Endothelial cell (in vitro differentiated cells): ENCODE measurements at places on chromosomes 1 and 21. TPM values are rescaled to one million over a fixed set of nuclear protein-coding genes. Genes with fewer than 3 reads are reported as not detected.

DNA sequence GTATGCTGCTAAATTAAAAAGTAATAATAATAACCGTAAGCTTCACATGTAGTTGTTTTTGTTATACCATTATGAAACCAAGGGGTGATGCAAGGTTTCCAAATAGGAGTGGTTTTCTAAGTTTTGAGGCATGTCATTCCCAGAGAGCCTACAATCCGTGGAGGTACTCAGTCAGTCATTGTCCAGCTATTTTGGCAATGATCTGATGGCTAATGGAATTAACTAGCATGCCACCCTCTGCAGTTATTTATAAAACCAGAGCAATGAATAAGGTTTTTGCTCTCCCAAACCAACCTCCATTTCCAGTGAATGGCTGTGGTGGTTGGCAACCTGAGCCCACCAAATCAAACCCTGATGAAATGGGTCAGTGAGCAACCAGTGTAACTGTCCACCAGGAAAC, 106.4 kb downstream of the TBX15 start:
- peaks cover 5% of the 10 kb centered on the region for H3K27me3 ChIP-seq
- H3K36me3 ChIP-seq = peaks cover 36% of the 10 kb centered on the region
- H3K27ac ChIP-seq = no peak overlapping the region
- no peaks in the 10 kb centered on the region for H3K4me1 ChIP-seq

GRCh38 chr1:6261615-6261995, 707 bp upstream of the GPR153 start:
- DNase-seq = no peak
- H3K36me3 ChIP-seq = no peaks in the 10 kb centered on the region
- H3K4me3 ChIP-seq = peak overlapping the region; percentile 42
- peaks cover 23% of the 10 kb centered on the region for H3K27me3 ChIP-seq

GRCh38 chr21:45330075-45330781, 42.5 kb upstream of the POFUT2 start:
- H3K4me1 ChIP-seq = peaks cover 4% of the 10 kb centered on the region
- H3K36me3 ChIP-seq = no peaks in the 10 kb centered on the region
- H3K4me3 ChIP-seq = no peak overlapping the region

DNA sequence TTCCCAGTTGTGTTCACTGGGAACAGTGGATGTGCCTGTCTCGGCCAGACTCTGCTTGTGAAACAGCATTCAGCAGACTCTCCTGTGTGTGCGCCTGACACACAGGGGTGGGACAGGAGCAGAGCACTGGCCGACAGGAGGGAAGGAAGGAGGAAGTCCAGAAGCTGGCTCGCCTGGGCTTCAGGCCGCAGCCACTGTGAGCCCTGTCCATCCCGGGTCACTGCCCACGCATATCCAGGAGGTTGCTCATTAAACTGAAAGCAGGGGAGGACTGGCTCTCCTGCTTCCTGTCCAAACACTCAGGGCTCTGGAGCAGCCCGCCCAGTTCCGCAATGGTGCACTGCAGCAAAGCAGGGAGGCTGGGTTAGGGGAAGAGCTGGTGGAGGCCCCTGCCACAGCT, 218.7 kb upstream of the VAMP3 start:
- peaks cover 8% of the 10 kb centered on the region for H3K36me3 ChIP-seq
- H3K4me1 ChIP-seq = peaks cover 17% of the 10 kb centered on the region
- no peak overlapping the region for H3K27ac ChIP-seq
- no peak overlapping the region for H3K4me3 ChIP-seq
- DNase-seq = no peak
- H3K27me3 ChIP-seq = peaks cover 10% of the 10 kb centered on the region

The HPDL gene
- 2.5 TPM for total RNA-seq

DNA sequence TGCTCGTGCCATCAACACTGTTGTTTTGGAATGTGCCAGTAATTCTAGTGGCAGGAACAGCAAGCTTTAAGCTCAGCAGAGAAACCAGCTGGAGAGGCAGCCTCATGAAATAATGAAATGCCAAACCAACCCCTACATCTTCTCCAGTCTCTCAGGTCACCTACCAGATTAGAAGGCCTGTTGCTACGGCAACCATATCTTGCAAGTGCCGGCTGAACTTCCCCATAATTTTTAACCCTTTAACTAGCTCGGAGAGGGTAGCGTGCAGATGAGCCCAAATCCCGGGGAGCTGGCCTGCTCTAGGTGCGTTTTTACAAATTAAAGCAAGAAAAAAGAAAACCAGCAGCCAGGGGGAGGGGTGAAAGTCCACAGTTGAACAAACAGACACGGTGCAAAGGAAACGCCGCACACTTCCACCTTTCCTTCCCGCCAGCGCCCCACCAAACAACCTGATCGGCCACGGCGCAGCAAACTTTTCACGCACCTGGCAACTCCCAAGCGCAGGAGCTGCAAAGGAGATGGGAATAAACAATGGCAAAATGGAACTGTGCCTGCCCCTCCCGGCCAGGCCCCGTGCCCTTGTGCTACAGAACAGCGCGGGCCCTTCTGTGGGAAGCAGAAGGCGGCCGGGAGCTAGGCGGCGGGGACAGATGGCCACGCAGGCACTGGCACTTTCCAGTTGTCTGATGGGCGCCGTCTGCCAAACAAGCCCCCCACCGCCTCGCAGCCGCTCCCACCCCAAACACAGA, 50.1 kb downstream of the SSBP3 start:
- DNase-seq = no peak
- H3K36me3 ChIP-seq = peaks cover 7% of the 10 kb centered on the region
- peaks cover 7% of the 10 kb centered on the region for H3K27me3 ChIP-seq
- peak overlapping the region; percentile 97 for H3K27ac ChIP-seq

The SF3B4 gene
- 108 TPM for total RNA-seq

DNA sequence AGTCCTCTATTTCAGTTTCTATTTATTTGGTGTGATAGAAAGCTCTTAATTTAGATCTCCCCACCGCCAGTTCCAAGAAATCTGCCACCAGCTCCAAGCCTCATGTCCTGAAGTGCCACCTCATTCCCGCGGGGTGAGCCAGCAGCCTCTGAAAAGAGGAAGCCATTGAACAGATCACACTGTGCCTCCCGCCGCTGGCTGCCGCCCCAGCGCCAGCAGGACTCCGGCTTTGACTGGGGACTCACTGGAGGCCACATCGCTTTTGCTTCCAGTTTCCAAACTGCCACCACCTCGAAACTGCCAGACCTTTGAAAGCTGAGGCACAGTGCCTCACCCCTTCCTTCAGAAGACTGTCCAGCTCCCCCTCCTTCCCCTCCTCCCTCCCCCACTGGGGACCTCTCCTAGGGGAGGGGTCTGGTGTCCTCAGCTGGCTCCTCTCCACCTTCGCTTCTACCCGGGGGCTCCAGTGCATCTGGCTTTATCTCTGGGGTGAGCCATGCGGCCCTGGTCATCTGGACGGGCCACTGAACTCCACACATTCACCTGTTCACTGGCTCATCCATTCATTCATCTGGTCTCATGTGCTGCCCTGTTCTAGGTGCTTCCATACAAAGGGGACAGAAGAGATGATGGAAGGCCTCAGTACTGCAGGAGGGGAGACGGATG, 58.9 kb downstream of the VPS26C start:
- H3K4me3 ChIP-seq = no peak overlapping the region
- peaks cover 5% of the 10 kb centered on the region for H3K27me3 ChIP-seq
- peaks cover 31% of the 10 kb centered on the region for H3K36me3 ChIP-seq
- DNase-seq = no peak
- H3K27ac ChIP-seq = peak overlapping the region; percentile 36

The NEGR1 gene
- 2.9 TPM for total RNA-seq

The CYP4X1 gene
- 0.23 TPM for total RNA-seq

- H3K36me3 ChIP-seq = peaks cover 6% of the 10 kb centered on the region
- DNase-seq = no peak
- peaks cover 22% of the 10 kb centered on the region for H3K4me1 ChIP-seq
- H3K27ac ChIP-seq = no peak overlapping the region
These were observed 29.4 kb downstream of the SNX27 start for GRCh38 chr1:151641229-151641628.

DNA sequence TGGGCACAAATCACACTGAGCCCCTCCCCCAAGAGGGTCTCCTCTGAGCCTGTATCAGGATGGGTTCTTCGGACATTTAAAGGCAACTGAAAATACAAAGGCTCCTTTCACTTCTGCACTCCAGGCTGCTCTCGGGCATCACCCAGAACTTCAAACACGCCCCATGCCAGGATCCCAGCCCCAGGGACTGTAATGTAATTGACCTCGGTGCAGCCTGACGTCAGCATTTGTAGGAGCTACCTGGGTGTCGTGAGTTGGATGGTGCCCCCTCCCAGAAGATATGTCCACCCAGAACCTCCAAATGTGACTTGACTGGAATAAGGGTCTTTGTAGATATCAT, 95.2 kb downstream of the PSMG1 start:
- DNase-seq = no peak
- H3K4me3 ChIP-seq = no peak overlapping the region
- no peaks in the 10 kb centered on the region for H3K4me1 ChIP-seq
- no peak overlapping the region for H3K27ac ChIP-seq
- H3K36me3 ChIP-seq = no peaks in the 10 kb centered on the region
- no peaks in the 10 kb centered on the region for H3K27me3 ChIP-seq

DNA sequence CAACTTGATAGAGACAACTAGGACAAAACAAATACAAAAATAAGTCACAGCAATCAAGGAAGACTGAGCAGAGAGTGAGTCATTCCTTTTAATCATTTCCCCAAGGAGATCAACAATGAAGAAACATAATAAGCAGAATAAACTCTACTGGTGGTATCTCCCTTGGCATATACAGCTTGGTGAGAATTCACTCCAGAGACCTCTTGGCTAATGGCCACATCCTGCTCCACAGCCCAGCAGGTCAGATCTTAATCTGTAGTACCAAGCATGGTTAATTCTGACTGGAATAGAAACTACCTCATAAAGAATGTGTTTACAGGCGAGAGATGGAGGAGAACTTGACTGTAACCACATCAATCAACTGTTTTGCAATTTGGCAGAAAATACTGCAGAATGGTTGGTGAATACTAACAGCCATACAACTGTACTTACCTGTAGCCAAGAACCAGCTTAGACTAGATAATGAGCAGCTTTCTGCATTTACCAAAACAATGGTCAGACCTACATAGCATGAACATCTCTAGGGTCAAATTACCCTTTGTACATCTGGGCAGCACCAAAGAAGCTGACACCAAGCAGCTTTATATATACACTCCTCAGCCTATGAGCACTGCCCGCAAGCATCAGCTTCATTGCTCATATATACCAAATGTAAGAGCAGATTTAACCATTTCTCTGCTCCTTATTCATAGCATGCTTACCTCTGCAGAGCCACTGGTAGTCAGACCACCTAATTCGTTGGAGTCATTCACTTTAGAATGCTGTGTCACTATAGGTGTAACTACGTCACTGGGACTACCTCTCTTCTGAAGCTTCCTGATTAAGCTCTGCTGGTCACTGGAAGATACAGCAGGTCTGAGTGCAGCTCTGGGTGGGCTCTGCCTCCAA, 51.0 kb downstream of the KIAA0319L start:
- no peak overlapping the region for H3K4me3 ChIP-seq
- H3K36me3 ChIP-seq = peaks cover 10% of the 10 kb centered on the region
- peaks cover 1% of the 10 kb centered on the region for H3K27me3 ChIP-seq
- no peak for DNase-seq

GRCh38 chr1:115133440-115133839, 44.1 kb upstream of the TSPAN2 start:
- H3K36me3 ChIP-seq = no peaks in the 10 kb centered on the region
- H3K4me3 ChIP-seq = no peak overlapping the region
- no peaks in the 10 kb centered on the region for H3K4me1 ChIP-seq
- DNase-seq = no peak
- H3K27me3 ChIP-seq = no peaks in the 10 kb centered on the region
- H3K27ac ChIP-seq = no peak overlapping the region

GRCh38 chr1:100077531-100077930, 55.2 kb downstream of the SASS6 start:
- no peak overlapping the region for H3K4me3 ChIP-seq
- H3K4me1 ChIP-seq = no peaks in the 10 kb centered on the region
- peak overlapping the region; percentile 8 for H3K27ac ChIP-seq
- H3K36me3 ChIP-seq = peaks cover 28% of the 10 kb centered on the region

GRCh38 chr1:192005976-192006375, 152.3 kb upstream of the RGS18 start:
- no peak for DNase-seq
- no peak overlapping the region for H3K4me3 ChIP-seq
- H3K27ac ChIP-seq = no peak overlapping the region
- no peaks in the 10 kb centered on the region for H3K4me1 ChIP-seq
- H3K36me3 ChIP-seq = no peaks in the 10 kb centered on the region
